ENCODE measurements at places on chromosomes 2 and 18.
A peak's percentile ranks its signal among the peaks of the same experiment; 100 is the strongest.

DNA sequence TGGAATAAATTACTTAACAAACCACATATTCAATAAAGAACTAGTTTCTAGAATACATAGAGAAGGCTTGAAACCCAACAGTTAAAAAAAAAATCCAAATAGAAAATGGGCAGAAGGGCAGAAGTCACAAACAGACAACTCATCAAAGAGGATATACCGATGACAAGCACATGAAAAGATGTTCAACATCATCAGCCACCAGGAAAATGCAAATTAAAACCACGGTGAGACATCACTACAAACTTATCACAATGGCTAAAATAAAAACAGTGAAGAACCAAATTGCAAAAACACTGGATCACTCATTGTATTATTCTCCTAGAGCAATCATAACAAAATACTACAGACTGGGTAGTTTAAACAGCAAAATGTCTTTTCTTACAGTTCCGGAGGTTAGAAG, 14.5 kb downstream of the SESTD1 start:
- no peak for DNase-seq

DNA sequence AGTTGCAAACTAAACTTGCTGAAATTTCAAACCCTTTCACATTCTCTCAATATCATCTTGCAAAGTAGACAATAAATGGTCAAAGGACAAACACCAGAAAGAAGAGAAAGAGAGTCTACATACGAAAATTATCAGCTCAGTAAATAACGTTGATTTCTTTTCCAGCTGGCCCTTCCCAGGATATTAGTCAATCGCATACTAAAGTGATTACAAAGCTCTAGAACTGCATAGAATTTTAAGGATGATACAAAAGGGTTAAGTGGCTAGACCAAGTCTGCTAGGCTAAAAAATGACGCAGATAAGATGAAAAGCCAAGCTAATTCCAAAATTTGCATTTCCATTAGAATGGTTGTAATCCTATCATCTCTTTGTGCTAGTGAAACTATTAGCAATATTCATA, 405.7 kb downstream of the FBXO15 start:
- DNase-seq: no peak

- no peak for DNase-seq
These were observed 34.9 kb downstream of the SMAD7 start for GRCh38 chr18:48915626-48916425.

GRCh38 chr18:55422456-55423180, 165.4 kb downstream of the TCF4 start:
- DNase-seq: no peak

DNA sequence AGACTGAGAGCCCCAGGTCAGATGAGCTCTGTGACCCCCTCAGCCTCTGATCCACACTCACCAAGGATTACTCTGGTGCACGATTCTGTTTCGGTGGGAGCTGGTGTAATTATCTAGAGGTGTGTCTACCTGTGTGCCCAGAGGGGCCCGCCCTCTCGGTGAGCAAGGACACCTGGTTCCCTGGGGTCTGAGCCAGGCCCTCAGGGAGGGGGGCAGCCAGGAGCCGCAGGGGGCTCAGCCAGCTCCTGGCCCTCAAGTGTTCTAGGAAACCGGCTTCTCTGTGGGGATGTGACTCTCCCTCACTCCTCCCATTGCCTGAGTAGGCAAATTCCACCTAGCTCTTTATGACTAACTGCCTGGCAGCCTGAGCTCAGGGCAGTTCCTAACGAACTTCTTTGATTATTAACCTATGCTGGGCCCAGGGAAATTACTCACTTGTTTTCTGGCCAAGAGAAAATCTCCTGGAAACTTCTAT, 17.4 kb downstream of the AGAP1 start:
- peak; percentile 76 for DNase-seq

GRCh38 chr2:132270981-132271546, 109.3 kb upstream of the ANKRD30BL start:
- no peak for DNase-seq

DNA sequence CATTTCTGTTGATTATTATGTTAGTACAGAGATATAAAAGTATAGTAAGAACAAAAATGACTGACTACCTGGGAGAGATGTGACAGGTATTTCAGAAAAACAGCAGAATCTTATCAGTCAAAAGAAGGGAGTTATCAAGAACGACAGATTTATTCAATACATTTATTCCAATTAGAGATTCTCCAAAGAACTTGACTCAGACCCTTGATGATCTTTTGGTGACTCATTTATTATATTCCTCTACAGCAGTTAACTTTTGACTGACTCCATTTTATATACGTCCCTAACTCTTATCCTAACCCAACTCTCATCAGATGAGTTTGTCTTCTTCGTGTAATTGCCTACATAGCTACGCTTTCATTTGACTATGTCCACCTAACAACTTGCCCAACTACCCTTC, 91.1 kb downstream of the C2orf74 start:
- DNase-seq: no peak

DNA sequence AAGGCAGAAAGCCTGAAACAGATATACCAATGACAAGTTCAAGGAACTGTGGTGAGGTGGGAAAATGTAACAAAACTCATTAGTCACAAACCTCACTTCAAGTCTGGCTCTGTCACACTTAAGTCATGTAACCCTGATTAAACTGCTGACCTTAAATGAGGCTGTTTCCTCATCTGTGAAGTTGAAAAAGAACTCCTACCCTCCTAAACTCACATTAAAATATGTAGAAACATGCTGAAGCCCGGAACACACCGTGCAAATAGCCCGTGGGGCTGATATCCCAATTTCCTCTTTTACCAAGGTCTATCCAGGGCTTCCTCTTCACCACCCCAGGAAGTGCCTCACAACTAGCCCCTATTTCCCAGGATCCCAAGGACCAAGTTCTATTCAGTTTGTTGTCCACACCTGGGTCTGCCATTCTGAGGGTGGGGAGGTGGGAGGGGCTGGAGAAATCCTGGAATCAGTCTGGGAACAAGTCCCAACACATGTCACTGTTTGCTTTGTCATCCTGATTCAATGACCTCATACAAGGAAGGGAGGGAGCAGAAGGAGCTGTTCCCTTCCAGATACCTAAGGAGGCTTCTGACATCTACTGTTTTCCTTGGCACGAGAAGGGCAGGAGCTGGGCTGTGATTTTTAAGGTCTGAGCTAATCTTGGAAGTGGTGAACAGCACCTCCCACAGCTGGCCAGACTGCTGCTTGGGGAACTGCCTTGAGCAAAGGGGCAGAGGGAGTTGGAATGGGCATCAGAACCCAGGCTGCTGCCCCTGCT, 42.3 kb downstream of the SLC4A1AP start:
- DNase-seq: no peak

- DNase-seq: no peak
These were observed 1051.2 kb downstream of the TDRD15 start for GRCh38 chr2:22175003-22175402.

- no peak for DNase-seq
These were observed 7.5 kb upstream of the MYO3B start for GRCh38 chr2:170170281-170171040.

- DNase-seq: no peak
These were observed 207.3 kb upstream of the RAB6C start for GRCh38 chr2:129772190-129772579.

- no peak for DNase-seq
These were observed 38.6 kb downstream of the CYP1B1 start for GRCh38 chr2:38037325-38037724.

- no peak for DNase-seq
These were observed 94.1 kb downstream of the ANKRD44 start for GRCh38 chr2:197216361-197216979.

- no peak for DNase-seq
These were observed 156.0 kb downstream of the SEPTIN10 start for GRCh38 chr2:109457794-109458193.

- DNase-seq: no peak
These were observed 407.4 kb downstream of the NRXN1 start for GRCh38 chr2:50624506-50624905.

DNA sequence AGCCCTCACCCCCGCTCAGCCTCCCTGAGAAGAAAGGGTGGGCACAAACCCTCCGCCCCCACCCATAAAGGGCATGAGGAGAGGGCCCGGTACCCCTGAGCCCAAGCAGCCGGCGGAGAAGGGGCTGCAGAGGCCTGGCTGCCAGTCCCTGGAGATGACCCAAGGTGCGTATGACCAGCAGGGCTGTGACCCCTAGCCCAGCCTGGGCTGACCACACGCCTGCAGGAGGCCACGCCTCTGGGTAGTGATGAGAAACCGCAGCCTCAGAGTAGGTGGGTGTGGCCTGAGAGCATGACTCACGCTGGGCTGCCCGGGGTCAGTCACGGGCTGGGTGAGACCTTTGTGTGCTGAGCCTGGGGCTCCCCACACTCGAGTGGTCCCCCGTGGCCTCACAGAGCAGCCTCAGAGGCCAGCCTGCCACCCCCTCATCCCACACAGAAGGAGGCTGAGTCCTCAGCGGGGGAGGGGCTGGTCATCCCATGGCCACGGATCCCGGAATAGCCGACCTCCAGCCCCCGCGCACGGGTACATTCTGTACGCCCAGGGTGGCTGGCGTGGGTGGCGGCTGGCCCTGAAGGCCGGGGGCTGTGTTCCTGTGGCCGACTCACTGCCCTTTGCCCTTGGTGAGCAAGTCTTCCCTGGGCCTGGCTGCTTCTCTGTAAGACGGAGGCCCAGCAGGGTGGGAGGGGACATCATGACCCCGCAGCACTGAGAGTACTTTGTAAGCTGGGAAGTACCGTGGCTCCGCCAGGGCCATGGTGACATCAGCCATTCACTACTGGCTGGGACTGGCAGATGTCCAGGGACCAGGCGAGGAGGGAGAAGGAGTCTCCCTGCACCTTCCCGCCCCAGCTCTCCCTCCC, 110.8 kb upstream of the OTOS start:
- peak; percentile 91 for DNase-seq

DNA sequence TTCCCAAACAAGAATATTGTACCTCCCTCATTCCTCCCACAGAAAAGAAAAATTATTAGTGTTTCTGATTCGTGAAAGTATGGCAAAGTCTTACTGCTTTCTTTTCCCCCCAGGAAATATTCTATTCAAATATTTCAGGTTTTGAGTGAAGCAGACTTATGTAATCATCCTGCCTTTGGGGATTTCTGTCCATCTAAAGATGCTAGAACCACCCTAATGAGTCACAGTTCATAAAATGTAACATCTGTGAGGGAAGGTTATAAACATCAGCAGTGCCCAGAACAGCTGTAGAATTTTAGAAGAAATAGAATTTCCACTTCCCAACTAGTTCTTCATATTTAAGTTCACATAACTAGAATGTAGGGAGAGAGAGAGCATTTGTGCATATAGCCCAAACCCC, 39.0 kb downstream of the EEF1B2 start:
- DNase-seq: no peak

GRCh38 chr2:30780776-30781330, 26.4 kb downstream of the CAPN13 start:
- DNase-seq: no peak

DNA sequence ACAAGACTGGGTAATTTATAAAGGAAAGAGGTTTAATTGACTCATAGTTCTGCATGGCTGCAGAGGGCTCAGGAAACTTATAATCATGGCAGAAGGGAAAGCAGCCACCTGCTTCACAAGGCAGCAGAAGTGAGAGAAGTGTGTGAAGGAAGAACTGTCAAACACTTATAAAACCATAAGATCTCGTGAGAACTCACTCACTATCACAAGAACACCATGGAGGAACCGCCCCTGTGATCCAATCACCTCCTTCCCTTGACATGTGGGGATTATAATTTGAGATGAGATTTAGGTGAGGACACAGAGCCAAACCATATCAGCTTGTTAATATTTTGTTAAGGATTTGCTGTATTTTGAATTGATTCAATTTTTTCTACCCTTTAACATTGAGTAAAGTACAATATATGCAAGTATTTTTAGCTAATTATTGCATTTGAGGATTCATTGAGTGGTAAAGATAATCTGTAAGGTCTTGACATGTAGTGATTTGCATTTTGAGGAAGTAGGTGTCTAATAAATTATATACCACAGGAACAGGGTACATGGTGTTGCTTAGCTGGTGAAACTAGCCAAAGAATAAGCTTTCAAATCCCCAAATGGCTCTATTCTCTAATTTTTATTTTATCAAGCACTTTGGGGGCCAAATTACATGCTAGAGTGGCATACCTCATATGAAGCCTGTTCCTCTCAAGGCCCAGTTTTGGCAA, 3.9 kb upstream of the C2orf69 start:
- no peak for DNase-seq

DNA sequence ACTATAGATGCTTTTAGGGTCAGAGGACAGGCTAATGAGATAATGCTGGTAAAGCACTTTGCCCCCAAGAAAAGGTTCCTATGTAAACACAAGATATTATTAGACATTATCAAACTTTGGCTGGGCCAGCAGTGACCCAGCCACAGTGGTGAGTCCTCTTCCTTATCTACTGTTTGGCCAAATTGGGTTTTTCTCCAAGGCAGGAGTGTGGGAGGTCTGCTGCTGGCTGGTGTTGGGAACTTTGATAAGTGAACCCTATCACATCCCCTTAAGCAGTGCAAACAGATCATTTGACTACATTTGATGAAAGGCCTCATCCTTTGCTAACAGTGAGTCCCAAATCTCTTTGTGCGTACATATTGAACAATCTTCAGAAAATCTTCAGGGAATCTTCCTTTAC, 16.2 kb downstream of the FZD7 start:
- no peak for DNase-seq

GRCh38 chr2:60152226-60152833, 401.1 kb downstream of the BCL11A start:
- DNase-seq: no peak

DNA sequence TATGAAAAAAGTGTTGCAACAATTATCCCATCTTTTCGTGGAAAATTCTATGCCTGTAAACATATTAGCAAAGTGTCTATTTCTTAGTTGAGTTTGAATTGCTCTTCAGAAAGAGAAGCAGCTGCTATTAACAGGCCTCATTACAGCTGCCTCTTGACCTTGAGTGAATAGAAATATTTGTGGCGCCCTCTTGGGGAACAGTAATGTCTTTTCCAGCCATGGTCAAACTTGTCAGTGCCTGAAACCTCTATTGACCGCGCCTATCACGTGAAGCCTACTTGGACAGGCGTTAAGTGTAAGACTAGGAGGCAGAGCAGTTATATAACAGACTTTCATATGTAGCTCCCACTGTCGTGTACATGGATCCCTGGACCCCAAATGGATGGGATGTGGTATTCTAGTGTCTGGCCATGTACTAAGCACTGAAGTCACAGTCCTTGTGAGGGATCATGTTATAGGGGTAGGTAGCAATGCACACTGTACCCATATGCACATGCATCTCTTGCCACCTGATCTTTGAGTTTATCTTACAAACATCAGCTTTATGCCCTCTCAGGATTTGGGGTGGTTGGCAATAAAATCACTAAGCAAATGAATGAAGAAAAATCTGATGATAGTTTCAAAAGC, 245.0 kb downstream of the PTGR3 start:
- peak; percentile 30 for DNase-seq

- DNase-seq: no peak
These were observed 144.2 kb upstream of the CDH7 start for GRCh38 chr18:65606551-65607130.

- no peak for DNase-seq
These were observed 28.7 kb downstream of the SRSF7 start for GRCh38 chr2:38722271-38723061.

DNA sequence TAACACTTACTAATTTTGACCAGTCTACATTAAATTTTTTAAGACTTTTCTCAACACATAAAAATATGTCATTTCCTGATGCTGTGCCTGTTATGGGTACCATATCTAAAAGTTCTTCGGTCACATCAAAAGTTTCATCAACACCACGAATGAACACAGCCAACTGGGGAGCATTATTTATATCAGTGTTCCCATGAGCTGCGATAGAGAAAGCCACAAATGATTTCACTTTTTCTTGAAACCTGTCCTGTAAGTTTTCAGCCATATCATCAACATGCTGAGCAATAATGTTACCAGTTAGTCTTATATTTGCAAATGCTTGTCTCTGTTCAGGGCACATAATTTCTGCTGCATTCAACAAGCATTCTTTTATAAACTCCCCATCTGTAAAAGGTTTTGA, 30.4 kb upstream of the NCL start:
- no peak for DNase-seq
